Daoy (cell line): ENCODE measurements at places on chromosomes 16 and 17. TPM values are rescaled to one million over a fixed set of nuclear protein-coding genes. Genes with fewer than 3 reads are reported as not detected.

GRCh38 chr16:89357055-89357816 is 133.1 kb downstream of the ANKRD11 start:
- DNase-seq: no peak

DNA sequence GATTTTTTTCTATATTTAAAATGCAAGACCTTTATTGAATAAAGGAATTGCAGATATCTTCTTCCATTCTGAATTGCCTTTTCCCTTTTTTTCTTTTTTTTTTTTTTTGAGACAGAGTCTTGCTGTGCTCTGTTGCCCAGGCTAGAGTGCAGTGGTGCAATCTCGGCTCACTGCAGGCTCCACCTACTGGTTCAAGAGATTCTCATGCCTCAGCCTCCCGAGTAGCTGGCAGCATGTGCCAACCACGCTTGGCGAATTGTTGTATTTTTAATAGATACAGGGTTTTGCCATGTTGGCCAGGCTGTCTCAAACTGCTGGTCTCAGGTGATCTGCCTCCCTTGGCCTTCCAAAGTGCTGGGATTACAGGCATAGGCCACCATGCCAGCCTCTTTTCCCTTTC is 151.5 kb downstream of the CEP112 start:
- DNase-seq: no peak

DNA sequence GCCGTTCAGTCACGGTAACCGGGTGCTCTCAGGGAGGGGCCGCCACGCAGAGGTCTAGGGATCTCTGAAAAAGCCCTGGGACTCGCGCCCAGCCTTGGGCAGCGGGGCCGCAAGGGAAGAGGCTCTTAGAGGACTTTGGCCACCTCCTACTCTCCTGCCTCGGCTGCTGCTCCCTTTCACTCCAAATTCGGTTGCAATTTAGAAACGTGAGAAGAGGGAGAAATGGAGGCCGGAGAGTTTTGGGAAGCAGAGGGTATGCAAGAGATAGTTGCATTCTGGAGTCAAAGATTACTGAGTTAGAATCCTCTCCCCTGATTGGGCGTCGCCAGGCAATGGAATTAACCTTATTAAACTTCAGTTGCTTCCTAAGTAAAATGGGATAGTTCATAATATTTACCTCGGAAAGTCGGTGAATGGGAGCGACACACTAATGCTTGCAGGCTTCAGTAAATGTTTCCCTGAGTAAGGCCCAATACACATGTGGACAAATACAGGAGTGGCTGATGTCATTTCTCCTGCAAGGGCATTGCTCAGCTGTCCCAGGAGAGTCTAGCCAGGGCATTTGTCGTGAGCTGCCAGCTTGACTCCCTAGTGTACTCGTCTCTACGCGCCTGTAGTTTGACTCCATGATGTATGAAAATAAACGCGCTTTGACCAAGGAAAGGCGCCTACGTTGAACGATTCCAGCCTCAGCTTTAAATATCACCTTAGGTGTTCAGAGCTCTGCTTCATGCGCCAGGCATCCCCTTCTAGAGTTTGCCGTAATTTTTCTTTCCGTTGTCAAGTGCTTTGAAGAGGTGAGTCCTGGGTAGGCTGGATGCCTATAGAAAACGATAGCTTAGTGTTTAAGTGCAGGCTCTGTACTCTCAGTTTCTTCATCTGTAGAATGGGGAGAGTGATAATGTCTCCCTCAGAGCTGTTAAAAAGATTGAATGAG is 667 bp downstream of the OGFOD1 start:
- peak; percentile 23 for DNase-seq

DNA sequence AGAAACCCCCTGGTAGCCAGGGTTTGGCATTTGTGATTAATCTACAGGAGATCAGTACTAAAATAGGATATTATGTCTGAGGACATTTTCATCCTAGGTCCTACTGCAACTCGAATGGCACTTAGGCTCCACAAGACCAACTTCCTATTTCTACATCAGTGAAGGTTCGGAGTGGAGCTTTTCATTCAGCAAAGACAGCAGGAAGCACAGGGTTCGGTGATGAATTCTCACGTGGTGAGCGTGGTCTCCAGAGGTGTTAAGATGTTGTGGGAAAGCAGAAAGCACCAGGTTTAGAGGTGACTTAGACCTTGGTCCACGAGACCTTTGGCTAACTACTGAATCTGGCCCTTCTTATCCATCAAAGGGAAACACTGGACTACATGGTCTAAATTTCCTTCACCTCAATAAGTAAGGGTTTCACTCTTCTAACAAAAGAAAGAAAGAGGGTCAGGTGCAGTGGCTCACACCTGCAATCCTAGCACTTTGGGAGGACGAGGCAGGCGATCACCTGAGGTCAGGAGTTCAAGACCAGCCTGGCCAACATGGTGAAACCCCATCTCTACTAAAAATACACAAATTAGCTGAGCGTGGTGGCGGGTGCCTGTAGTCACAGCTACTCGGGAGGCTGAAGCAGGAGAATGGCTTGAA is 13.9 kb upstream of the HELZ start:
- no peak for DNase-seq

- peak; percentile 42 for DNase-seq
Measured at GRCh38 chr17:71632328-71632727, 488.5 kb upstream of the SOX9 start.

GRCh38 chr16:22388101-22388644 is 13.8 kb upstream of the CDR2 start:
- no peak for DNase-seq

- no peak for DNase-seq
Measured at GRCh38 chr16:67024384-67025209, 4.4 kb upstream of the CBFB start.

- no peak for DNase-seq
Measured at GRCh38 chr17:19705771-19706770, 10.3 kb downstream of the SLC47A2 start.

- DNase-seq: no peak
Measured at GRCh38 chr16:77459534-77460254, 24.9 kb upstream of the ADAMTS18 start.

DNA sequence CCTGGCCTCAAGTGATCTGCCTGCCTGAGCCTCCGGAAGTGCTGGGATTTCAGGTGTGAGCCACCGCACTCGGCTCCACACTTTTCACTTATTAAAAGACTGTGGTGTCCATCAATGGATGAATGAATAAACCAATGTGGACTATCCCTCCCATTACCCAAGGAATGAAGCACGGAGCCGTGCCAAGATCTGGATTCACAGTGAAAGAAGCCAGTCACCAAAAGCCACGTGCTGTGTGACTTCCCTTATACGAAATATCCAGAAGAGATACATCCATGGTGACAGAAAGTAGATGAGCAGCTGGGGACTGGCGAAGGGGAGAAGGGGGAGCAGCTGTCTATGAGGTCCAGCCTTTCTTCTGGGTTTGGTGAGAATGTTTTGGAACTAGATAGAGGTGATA is 48.2 kb upstream of the STH start:
- DNase-seq: no peak

Gene MYL11
- not detected in 2 replicates for total RNA-seq

DNA sequence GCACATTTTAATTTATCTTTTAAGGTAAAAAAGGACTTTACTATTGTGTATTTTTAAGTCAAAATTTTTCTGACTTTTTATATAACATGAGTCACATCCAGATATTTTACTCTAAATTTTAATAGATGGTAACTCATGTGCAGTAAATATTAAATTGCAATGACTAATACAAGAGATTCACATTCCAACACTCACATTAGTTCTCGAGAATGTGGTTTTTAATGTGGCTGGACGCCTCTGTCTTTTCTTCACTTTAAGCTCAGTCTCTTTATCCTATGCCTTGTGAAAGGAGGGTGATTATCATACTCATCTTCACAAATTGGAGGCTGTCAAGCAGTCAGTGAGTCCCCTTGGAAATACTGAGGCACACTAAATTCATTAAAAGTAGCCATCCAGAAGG is 315.6 kb downstream of the HS3ST3B1 start:
- DNase-seq: no peak

GRCh38 chr17:17511881-17512858 is 16.0 kb upstream of the RASD1 start:
- peak; percentile 96 for DNase-seq

DNA sequence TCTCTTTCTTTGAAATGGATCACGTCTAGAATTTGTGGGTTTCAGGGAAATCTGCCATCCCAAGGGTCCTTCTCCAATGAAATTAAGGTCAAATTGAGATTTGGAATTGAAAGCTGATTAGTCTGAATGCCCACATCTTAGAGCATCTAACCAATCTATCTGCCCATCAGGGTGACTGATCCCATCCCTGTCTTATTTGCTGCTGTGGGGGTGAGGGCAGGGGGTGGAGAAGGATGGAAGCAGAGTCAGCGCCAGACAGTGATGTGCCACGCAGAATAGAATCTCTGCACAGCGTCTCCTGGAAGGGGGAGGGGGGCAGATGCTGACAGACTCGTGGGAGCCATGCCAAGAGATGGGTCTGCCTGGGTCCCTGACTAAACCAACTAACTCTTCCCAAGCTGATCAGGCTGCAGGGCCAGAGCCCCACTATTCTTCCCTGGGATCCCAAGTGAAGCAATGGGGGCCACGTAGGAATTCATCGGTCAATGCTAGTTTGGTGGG is 32.1 kb downstream of the CDK5RAP3 start:
- DNase-seq: peak; percentile 45

DNA sequence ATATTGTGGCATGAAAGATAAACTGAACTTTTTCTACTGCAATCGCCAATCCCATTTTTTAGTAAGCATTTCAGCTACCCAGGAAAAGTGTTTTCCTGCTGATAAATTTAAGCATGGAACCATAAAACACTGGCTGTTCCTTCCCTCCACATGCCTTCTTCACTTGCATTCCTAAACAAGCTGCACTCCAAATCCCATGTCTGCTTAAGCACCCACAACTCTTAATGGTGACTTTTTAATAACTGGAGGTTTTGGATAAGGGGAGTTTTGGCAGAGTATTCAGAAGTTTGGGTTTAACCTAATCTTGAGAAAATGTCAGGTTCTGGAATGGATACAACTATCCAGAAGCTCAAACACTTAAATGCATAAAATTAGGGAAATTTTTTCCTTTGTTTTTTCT is 345.6 kb upstream of the CA10 start:
- no peak for DNase-seq
